ENCODE measurements at places on chromosomes 3 and 15.

GRCh38 chr15:68419301-68420175, 12.4 kb downstream of the ITGA11 start:
- DNase-seq: no peak

DNA sequence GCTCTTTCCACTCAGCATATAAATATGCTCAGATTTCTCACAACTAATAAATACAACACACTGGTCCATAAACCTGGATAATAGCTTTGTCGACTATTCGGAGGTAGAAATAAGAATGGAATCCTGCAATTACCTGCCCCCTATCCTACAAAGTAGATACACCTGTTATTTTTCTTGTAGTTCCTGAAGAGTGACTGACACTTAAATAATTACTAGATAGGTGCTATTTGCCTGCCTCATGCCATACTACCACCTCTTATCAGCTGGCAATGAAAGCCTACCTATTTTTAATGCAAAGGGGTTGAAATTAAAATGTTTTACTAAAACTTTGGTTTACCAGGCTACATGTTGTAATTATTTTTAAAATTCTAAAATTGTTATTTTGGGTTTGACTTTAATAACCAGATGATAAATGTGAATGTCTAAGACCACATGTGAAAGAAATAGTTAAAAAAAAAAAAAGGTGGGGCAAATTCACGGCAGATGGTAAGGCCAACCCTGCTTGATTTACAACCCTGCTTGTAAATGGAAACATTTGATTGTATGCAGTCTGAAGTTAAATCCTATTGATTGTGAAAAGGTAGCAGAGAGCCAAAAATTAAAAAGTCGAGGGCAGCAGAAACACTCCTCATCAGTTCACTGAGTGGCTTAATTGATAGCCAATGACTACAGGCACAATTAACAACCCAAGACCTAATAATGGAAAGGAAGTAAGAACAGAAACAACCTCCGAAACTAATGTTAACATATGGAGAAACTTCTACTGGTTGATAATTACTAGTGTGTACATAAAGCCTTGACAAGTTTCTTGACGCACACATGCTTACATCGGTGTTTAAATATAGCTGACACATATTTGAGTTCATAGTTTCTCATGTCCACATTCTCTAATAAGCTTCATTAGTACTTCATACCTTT, 8.9 kb downstream of the PEAK1 start:
- DNase-seq: no peak

DNA sequence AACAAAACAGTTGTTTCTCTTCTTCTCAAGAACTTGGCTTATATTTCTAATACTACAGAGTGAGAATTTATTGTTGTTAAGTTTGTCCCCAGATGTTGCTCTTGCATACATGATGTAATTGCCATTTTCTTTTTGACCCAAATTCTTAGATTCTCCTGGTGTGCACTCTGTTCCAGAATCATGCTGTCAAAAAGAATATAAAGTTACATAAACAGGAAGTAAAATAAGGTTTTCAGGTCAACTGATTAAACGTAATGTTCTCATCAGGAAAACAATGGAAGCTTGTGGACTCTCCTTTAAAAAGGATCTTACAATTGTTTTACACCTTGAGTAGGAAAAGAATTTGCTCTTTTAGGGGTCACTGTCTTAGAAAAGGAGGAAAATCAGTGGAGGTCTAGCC, 121.8 kb downstream of the ADAM10 start:
- no peak for DNase-seq

GRCh38 chr3:72797773-72798543, 50.3 kb downstream of the SHQ1 start:
- no peak for DNase-seq

- no peak for DNase-seq
Measured at GRCh38 chr3:149460117-149460516, 14.4 kb upstream of the TM4SF4 start.
